Fibroblast of gingiva (primary cell): ENCODE measurements at places on chromosomes 6 and 20.

GRCh38 chr20:914727-915498, 1.2 kb downstream of the ANGPT4 start:
- DNase-seq: no peak

GRCh38 chr6:44255105-44255808, 2.1 kb downstream of the SLC35B2 start:
- DNase-seq: no peak

GRCh38 chr6:107555449-107555848, 65.5 kb downstream of the SOBP start:
- no peak for DNase-seq

GRCh38 chr20:45774945-45775344, 16.7 kb downstream of the WFDC3 start:
- DNase-seq: no peak

GRCh38 chr6:17740559-17741220, 34.0 kb upstream of the NUP153 start:
- no peak for DNase-seq

DNA sequence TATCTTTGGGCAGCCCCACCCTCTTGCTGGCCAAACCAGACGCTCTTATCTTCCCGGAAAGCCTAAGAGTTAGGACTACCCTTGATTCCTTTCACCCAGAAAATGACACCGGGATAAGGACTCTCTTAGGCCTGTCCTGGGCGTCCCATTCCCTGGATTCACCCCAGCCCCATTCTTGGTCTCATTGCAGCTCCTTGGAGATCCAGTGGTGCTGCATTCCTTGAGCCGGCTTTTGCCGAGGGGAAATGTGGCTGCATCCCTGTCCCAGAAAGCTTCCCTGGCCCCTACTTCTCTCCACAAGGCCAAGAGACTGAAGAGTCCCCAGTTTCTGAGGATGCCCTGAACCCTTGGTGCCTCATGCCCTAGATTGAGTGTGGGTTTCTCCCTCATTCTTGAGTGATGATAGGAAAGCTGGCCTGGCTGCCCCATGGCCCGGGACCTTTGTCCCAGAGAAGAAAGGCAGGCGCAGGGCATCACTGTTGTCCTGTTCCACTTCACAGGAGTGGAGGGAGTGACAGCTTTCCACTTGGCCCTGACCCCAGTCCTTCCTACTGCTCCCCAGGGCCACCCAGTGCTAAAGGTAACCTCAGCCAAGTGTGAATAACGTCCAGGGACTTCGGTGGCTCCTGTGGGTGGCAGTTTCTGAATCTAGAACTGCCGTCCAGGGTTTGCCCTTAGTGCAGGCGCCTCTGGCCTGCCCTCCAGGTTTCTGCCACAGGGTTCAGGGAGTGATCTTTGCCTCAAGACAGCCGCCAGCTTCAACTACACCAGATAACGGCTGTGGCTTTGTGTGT, 42.7 kb upstream of the MYL9 start:
- DNase-seq: no peak

GRCh38 chr20:53654932-53655624, 61.4 kb upstream of the ZNF217 start:
- DNase-seq: no peak

DNA sequence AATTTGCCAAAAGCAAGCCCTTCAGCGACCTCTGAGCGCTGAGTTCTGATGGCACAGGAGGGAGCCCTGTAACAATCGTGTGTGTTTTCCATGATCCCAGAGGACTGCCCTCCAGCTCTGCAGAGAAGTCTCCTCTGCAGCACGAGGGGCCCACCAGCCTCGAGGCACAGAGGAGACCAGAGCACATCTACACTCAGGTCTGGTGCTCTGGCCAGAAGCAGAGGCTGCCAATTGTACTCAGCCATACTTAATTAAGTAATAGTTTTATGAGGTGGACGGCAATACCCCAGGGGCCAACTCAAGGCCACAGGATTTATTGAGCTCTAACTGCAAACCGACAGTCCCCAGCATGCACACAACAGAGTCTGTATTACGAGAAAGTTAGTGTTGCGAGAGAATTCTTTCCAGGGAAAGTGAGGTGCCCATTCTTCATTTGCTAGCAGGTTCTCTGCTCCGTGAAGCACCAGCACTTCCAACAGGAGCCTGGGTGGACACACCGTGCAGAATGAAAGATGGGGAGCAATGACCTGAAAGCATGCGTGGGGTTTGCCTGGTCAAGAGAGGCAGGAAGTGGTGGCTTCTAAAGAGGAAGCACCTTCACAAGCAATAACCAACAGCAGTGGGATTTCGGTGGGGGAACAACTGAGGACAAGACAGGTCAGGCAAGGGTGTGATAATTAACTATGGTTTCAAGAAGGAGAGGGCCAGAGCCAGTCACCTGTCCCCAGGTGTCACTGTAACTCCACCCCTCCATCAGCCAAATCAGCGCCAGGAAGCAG, 92.8 kb upstream of the FOXC1 start:
- DNase-seq: no peak

GRCh38 chr6:4426968-4427367, 291.6 kb upstream of the ECI2 start:
- DNase-seq: no peak

DNA sequence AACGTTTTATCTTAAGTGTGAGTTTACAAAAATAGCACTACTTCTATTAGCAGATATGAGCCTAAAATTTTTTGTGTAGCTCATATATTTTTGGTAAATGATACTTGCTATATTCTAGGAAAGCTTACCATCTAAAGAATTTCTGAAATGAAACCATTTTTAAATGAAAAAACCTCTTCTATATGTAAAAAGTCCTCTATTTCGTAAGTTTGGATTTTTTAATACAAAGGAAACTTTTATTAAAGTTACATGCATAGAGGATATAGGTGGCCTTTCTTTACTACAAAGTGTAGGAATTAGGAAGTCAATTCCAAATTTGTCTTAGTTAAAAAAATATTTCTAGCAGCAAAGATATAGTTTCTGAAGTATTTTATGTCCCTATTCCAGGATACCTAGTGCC, 18.8 kb downstream of the EFHC1 start:
- no peak for DNase-seq

- DNase-seq: peak; percentile 15
Observed at GRCh38 chr6:151357758-151358436, 33.5 kb downstream of the ZBTB2 start.

DNA sequence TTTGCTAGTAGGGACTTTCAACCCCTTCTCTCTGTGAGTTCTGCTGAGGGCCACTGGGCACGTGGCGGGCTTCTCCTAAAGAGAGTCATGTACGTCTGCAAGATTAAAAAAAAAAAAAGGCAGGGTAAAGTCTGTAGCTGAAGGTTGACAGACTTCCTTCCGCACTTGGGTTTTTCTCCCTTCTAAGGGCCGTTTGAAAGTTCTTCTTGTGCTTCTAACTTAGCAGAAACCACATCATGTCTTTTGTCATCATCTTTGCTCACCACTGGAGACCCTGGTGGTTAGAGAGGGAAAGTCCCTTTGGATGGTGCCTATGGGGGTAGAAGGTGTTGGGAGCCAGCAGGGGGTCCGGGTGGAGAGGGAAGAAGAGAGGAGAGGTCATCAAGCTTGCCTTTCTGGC, 31.4 kb downstream of the PRDM1 start:
- no peak for DNase-seq

GRCh38 chr6:167579806-167580618, 246.7 kb upstream of the AFDN start:
- DNase-seq: no peak

DNA sequence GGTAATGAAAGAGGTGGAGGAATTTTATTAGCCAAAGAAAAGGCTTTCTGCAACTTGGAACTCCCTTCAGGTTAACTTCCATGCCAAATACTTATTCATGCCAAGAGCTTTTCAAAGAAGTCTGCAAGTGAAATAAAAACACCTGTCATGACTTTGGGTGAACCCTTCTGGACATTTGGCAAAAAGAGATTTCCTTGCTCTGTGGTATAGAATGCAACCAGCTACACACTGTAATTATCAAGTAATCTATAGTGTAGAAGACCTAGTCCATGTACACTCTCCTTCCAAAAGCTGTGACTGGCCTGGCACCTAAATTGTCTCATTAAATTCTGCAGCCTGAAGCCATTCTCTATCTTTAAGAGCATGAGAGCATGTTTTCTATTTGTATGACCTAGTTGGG, 232.3 kb downstream of the COL12A1 start:
- DNase-seq: no peak

DNA sequence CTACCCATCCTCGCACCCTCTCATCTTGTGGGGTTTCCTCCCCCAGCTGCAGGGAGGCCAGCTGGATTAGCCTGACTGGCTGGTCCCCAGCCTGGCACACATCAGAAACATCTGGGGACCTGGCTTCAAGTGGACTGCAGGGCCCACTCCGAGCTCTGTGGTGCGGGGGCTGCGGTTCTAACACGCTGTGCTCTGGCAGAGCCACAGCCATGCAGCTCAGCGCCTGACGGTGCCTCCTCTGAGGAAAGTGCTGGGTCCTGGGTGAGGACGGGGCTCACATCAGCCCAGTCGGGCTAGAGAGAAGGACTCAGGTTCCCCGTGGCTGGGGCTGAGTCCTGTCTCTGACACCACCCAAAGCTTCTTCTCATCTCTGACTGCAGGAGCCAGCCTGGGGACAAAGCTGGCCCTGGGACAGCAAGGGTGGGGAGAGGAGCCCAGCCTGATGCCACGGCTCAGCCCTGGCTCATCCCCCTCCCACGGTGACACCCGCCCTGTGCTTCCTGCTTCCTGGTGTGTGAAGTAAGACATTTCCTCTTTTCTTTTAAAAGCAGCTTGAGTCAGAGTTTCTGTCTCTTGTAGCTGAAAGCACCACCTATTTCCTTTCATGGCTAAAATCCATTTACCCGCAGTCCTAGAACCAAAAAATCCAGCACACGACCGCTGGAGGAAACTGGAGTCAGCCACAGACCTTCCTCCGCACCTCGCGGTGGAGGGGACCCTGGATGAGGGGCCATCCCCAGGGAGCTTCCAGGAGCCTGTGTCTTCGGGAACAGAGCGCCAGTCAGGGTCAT, 127.4 kb upstream of the AFDN start:
- no peak for DNase-seq

GRCh38 chr6:140475086-140475485, 1100.6 kb upstream of the CITED2 start:
- DNase-seq: no peak

GRCh38 chr6:35299674-35300073, 2.1 kb downstream of the DEF6 start:
- no peak for DNase-seq

DNA sequence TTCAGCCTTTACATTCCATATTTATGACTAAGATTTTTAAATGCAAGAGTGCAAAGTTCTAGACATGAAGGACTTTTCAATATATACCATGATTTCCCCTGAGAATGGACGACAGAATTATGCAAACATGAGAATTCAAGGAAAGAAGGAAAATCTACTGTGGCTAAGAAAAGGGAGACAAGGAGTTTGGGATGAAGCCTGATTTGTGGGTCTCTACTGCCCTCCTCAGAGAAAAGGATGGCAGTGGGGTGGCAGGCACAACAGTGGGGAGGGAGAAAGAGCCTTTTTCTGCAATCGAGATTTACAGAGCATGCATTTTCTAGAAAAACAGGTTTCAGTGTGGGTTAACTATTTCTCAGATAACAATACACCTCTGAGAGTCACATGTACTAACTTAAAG, 466.9 kb upstream of the NRSN1 start:
- peak; percentile 14 for DNase-seq

DNA sequence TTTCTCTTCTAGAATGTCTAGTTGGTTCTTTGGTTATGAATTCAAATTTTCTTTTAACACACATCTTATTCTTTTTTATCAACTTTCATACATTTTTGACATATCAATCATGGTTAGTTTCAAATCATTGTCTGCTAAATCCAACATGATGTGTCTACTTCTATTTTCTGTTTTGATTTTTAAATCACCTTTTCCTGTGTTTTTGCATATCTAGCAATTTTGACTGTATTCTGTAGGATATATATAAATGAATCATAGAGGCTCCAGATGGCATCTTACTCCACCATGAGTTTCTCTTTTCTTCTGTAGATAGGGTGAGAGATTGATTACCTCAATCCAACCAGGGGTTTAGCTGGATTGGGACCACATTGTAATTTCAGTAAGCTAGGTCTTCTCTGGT, 34.3 kb upstream of the CARMIL1 start:
- no peak for DNase-seq

DNA sequence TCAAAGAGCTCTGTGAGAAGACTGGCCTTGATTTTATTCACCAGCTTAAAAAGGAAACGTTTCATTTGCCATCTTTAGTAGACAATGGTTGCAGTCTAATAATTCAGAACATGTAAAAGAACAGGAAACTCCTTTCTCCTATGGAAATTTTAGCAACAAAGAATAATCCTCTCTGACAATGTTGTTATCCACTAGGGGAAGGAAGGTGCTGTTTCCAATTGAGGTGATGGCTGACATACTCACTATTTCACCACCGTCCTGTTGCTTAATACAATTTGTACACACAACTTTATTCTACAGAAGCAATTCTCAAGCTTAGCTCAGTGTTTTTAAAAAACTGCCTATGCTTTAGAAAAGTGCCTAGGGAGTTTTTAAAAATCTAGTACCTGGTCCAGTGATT, 192.7 kb downstream of the ARHGAP18 start:
- peak; percentile 56 for DNase-seq
